Activated T-cell treated with anti-CD3 and anti-CD28 coated beads, Interleukin-2, amount 50 U/mL, for 1 hour (primary cell): ENCODE measurements at places on chromosomes 2 and 18.

GRCh38 chr18:8980496-8980895, 122.0 kb upstream of the NDUFV2 start:
- DNase-seq, result no peak

GRCh38 chr2:102185347-102185746, 1.5 kb upstream of the IL1RL2 start:
- DNase-seq, result no peak

GRCh38 chr2:23497063-23497462, 112.1 kb downstream of the KLHL29 start:
- no peak for DNase-seq

DNA sequence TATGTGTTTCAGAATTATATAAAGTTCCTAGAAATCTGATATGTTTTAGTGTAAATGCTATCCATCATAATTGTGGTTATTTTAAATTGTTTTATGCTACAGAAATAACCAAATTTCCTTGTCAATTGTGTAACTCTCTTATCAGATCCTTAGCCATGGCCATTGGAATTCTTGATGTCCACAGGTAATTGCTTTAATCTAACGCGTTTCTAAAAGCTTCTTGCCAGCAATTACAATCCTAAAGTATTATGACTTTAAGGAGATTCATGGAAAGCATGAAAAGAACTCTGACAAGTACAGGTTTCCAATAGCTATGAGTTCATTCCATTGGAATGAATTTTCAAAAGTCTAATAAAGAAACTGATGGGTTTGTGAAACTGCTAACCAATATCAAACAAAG, 472.1 kb downstream of the ERBB4 start:
- no peak for DNase-seq

- DNase-seq, result no peak
These were observed 95.4 kb downstream of the HAUS1 start for GRCh38 chr18:46199515-46200147.

DNA sequence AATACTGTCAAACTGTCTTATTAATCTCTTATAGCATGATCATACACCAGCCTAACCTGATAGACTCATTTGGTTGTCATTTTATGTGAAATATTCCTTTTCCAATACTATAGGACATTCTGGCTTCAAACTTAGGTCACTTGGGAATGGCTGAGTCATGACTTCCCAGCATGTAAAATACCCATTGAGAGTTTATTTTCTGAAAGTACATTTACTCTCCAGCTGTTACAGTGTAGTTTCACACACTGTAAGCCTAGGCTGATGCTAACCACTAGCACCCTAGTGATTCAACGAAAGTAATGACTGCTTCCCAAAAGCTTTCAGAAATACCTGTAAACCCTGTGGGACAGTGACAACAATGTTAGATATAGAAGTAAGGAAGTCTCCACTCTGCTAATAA, 93.8 kb downstream of the FIGN start:
- DNase-seq, result no peak

- DNase-seq, result no peak
These were observed 7.6 kb upstream of the SERPINB12 start for GRCh38 chr18:63534615-63535014.

DNA sequence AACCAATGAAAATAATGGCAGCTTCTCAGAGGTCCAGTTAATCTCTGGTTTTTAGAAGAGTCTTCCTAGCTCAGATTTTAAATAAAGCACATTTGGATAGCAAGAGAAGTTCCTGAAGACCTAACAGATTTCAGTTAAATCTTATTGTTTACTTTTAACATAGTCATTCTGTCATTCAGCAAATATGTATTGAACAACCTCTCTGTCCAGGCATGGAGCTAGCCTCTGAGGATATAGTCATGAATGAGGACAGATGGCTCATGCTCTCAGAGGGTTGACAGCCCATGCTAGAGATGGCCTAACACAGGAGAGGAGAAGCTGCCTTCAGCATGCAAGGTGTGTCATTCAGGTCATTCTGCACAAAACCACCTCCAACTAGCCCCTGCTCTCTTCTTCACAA, 6.2 kb downstream of the CCBE1 start:
- DNase-seq, result no peak

DNA sequence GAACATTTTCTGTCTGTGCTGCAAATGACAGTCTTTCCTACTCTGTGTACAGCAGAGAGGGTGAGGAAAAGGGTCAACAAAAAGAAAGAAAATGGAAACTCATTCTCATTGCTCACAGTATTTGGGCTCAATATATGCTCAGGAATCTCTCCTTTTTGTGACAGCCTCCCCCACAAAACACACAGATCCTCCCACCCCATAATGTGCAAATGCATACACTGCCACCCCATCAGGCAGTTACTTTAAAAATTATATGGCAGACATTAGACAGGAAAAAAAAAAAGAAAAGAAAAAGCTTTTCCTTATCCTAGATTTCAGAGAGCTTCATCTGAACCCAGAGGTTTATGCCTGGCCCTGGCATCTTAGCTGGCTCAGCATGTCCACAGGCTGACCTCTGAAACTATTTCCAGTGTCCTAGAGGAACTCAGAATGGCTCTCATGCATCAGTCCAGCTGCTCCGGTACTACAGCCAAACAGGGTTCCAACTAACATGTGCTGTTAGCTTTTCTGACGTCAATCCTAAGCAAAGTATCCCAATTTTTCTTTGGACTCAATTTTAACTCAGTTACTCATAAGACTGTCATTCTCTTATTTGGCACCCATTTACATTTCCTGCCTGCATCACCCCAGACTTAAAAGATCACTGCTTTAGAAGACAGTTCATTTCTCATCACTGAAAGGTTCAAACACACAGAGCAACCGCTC, 105.9 kb downstream of the RBMS1 start:
- no peak for DNase-seq

DNA sequence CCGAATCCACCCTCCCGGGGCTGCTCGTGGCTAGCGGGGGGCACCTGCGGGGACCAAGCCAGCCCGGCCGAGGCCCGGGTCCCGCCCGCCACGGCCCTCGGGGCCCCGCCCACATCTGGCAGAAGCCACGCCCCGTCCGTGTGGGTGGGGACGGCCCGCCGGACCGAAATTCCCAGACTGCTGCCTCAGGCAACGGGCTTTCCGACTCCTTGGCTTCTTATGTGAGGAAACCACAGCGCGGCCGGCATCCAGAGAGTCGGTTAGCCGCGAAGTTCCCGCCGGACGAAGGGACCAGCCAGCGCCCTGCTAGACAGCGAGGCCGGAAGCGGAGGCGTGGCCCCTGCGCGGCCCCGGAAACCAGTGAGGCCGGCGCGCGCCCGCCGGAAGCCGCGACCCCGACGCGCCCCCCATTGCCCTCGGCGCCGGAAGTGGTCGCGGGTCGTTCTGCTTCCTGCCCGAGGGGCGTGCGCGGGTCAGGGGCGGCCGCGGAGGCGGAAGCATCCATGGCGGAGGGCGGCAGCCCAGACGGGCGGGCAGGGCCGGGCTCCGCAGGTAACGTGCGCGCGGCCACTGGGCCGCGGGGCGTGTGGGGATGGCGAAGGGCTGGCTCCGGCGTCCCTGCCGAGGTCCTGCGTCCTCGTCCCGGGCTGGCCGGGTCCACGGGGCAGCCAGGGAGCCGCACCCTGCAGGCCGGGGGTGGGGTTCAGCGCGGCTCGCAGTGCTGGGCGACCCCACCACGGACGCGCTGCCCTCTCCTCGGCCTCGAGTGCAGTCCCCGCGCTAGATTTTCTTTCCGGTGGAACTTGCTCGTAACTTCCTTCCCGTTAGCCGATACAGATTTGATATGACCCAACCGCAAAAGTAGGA, at the start of gene ASB1:
Gene ASB1 (plus strand): TSS at position 360 of the 867 bp plus-strand sequence. CDS start 144 bp downstream, at position 504.
- peak; percentile 85 for DNase-seq

- DNase-seq, result no peak
These were observed 18.7 kb downstream of the SP140 start for GRCh38 chr2:230244211-230244610.

DNA sequence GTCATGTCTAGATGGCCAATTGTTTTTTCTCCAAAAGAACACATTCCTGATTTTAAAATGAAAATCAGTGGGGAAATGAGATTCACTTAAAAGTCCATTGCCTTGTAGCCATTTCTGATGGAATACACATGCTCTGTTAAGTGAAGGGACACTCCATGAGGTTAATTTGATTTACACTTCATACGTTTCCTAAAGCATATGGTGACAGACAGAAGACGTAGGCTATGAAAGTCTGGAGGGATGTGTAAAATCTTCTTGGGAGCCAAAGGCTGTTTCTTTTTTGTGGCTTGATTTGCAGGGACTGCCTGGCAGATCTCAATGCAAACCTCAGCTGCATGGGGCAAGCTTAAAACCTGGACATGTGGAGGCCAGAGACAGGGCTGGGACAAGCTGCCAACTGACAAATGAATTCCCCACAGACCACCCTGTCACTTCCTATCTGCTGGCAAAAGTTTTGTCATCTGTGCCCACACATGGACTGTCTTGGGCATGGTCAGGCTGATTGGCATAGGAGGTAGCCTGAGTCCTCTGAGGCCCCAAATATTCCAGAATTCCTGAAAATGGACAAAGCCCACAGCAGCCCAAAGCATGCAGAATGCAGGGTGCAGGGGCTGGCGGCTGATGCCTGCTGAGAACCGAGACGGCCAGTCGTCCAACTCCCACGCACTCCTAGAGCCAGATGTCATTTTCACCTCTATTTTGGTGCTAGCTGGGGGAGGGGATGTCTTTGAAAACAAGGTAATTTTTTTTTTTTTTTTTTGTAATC, 73.9 kb downstream of the SDC1 start:
- DNase-seq, result no peak

DNA sequence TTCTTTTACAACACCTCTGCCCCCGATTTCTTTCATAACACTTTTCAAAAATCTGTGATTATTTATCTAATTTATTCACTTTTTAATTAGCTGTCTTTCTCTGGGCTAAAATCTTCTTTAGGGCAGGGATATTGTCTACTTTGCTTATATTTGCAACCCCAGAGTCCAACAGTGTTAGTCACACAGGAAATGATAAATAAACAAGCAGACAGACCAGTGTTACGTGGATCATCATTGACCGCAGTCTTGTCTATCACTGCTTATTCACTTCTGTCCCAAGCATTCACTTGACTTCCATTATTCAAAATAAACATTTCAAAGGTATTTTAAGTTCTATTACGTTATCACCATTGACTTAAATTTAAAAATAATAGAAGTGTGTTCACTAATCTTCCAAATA, 237.6 kb upstream of the UBE2E3 start:
- DNase-seq, result no peak

GRCh38 chr2:197191177-197191939, 119.2 kb downstream of the ANKRD44 start:
- DNase-seq, result no peak

DNA sequence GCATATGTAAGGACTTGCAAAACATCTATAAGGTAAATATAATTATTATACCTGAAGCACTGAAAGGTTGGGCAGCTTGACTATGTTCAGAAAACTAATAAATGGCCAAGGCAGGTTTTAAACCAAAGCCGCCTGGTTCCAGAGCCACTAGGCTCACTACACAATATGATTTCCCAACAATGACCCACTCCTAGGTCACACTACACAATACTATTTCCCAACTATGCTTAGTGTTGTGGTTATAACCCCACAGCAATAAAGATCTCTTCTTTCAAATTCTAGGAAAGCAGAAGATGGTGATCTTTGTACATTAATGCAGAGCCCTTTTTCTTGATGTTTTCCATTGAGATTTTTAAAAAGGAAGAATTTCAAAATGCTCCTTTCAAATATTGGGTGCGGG, 180.4 kb downstream of the CYRIA start:
- DNase-seq, result no peak

DNA sequence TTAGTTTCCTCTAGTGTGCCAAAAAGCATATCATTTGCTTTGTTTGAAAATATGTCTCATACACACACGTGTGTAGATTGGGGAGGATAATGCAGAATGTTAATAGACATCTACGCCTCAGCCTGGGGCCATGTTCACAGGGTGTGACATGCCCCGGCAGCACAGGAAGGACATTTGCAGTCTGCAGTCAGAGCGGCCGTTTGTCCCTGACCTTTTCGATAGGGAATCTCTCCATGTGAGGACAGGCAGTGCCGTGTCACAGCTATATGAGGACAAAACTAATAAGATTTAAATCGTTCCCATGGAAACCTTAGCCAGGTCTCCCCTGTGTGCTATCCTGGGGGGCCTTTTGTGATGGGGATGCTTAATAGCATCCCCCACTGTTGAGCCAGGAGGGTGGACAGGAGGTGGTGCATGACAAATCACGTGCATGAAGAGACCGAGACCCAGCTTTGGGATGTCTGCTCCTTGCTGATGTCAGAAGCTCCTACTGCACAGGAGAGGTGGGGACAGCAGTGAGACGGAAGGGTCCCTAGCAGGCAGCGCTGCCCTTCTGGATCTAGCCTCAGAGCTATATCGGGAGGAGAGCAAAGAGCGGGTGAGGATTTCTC, 100.6 kb downstream of the RNF144A start:
- no peak for DNase-seq

DNA sequence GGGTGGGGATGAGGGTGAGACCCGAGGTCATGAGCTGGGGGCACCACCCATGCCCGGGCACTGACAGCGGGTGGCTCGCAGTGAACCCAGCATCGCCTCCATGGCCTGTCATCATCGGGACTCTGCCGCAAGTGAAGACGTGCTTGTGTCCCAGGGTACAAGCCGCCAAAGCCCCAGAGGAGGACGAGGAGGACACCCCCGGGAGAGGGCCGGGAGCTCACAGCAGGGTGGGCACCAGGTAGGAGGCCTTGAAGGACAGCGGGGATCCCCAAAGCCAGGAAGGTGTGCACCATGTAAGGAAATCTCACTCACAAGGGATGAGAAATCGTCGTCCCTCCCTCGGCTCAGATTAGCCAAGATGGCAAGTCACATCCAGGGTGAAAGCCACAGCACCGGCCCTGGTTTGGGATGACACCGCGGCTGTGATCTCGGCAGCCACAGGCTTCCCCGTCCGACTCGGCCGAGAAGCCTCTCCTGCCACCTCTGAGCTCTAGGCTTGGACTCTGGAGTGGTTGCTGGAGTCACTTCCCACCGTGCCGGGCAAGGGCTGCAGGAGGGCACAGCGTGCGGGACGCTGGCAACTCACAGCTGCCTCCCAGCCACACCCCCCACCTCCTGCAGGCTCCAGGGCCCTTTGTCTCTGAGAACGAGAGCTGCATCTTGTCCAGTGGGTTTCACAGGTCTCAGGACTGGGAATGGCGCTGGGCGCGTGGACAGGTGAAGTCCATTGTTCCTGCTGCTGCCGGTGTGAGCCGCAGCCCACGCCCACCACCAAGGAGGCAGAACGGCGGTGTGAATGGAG, 81.6 kb upstream of the CTDP1 start:
- no peak for DNase-seq

DNA sequence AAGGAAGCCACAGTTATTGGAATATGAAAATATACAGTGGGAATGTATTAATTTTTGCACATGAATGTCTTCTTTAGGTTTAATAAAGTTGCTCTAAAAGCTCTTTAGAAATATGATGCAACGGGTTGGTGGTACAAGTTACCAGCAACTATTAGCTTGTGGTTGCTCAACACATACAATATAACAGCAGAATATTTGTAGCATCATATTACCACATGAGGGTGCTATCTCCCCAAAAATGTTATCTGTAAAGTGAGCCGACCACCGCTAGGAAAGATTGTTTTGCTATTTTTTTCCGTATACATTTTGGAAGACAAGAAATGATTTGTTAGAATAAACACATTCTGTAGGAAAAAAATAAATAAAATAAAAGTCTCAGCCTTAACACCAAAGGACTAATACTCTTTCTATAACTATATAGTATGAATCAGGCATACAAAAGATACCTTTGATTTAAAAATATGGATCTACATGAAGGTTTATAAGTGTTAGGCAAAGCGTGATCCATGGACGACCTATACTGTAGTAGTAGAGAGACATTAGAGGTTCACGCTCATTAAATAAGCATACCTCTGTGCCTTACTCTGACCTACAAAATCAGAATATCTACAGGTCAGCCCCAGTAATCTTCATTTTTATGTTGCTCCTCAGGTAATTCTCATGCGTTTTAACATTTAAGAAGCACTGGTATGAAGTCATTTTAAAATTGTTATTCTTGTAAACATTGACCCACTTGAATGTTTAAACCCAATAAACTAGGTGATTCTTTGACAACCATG, 1110.6 kb upstream of the ACVR2A start:
- DNase-seq, result no peak
